Renal cortical epithelial cell (primary cell): ENCODE measurements at places on chromosomes 2 and 18.

GRCh38 chr2:28607730-28608499, 112.1 kb downstream of the PLB1 start:
- DNase-seq: no peak

GRCh38 chr2:58032016-58032763, 14.4 kb upstream of the VRK2 start:
- no peak for DNase-seq

GRCh38 chr2:176488431-176488830, 219.2 kb downstream of the MTX2 start:
- DNase-seq: no peak

- DNase-seq: no peak
Measured at GRCh38 chr2:23617811-23618215, 232.8 kb downstream of the KLHL29 start.

DNA sequence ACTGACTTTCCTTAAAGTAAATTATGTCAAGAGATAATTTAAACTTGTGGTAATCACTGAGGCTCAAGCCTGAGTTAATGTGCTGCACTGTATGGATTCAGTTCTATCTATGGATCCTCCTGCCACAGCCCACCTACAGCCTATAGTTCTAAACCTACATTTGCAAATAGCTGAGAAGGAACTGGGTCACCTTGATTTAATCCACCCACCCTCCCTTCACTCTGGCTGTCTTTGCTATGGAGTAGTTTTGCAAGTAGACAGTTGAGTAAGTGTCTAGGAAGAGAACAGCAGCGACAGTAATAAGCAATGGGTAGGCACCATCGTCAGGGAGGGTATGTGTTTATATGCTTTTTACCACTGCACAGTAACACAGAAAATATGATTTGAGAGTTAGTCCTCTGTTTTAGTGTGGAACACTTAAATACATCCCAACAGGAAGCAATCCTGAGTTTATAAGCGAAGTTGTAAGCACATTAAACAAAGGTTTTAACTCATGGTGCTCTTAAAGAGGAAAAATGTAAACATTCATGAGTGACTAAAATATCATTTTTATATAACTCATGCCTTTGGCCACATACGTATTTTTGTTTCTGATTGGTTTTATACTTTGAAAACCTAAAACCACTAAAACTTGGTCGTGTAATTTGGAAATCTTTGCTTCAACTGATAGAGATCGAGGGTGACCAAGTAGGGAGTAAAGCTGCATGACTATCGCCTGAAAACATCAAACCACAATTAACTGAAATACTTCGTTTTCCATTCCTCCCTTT, 36.3 kb upstream of the CHRNA1 start:
- no peak for DNase-seq

DNA sequence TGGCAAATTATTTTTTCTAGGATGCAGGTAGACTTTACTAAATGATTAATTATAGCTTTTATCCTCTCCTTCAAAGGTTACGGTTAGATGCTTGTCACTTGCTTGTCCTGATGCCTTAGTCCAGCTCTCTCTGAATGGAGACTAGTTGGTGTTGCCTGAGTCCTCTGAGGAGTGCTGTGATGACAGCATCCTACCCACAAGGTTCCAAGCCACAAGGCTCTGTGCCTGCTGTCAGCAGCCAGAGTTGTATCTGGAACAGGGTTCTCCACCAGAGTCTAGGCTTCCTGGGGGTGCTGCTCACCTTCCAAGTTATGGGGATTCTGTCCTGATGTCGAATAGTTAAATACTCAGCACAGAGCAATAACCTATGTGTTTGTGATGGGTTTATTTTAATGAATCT, 125.7 kb downstream of the GALNT1 start:
- no peak for DNase-seq

- DNase-seq: no peak
Measured at GRCh38 chr2:235077046-235077445, 125.2 kb downstream of the SH3BP4 start.

- DNase-seq: peak; percentile 99
Measured at GRCh38 chr2:211367711-211368110, 811.3 kb downstream of the CPS1 start.

DNA sequence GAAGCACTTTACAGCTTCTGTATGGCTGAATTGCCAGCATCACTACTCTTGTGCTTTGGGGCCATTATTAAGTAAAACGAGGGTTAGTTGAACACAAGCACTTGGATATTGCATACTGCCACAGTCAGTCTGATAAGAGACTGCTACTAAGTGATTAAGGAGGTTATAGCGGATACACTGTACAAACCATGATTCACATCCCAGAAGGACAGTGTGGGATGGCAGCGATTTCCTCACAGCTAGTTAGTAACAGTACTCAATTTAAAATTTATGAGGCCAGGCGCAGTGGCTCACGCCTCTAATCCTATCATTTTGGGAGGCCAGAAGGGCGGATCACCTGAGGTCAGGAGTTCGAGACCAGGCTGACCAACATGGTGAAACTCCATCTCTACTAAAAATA, 2.6 kb upstream of the BMPR2 start:
- no peak for DNase-seq

DNA sequence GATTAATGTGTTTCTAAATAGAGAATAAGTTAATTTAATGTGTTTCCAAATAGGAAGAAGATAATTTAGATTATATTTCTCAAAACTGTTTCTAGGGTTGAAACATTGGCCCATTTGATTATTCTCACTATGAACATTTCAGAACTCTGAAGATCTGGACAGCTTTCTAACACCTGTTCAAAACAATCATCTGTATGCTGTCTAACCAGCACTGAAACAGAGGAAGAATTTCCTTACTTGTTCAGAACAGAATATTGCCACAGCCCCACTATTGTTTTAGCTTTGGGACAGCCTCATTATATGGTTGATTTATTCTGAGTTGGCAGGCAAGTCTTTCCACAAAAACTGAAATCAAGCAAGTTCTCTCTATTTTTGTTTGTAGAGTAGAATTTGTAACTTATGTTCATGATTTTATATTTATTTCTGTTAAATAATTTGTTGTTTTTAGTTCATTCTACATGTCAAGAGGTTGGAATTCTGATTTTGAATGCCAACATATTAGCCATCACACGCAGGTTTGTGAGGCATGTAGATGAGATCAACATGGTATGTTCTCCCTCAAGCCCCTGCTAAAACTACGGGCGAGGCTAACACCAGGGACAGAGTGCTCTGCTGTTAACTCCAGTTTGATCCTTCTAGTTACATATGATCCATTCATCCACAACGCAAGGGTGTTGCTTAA, 11.2 kb downstream of the IL18RAP start:
- DNase-seq: peak; percentile 33

DNA sequence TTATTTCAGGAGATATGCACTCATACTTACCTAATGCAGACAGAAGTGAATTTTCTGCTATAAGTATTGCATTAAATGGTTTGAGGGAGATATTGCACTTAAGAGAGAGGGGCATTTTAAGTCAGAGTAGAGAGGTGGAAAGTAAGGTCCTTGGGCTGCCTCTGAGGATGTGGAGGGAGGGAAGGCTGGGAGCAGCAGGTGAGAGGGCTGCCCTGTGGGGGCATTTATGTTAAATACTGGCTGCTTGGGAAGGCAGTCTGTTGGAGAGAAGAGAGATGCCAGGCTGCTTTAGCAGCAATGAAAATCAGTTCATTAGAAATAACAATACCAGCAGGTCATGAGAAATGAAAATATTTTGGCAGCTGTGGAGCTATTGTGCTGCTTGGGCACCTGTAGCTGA, 576.2 kb upstream of the HS6ST1 start:
- no peak for DNase-seq

DNA sequence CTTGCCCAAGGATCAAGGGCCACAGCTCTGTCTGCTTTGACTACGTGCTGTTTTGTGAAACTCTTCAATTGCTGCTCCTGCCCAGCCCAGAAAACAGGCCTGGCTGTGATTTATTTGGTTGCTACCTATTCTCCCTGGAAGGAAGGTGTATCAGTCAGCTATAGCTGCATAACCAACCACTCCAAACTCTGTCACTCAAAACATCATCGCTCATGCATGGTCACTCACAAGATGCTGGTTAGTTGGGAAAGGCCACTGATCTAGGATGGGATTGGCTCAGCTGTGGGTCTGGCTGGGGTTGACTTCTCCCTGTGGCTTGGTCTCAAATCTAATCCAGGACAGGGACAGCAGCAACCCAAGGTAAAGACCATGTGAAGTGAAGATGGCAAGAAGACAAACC, 14.6 kb downstream of the TEX51 start:
- no peak for DNase-seq

DNA sequence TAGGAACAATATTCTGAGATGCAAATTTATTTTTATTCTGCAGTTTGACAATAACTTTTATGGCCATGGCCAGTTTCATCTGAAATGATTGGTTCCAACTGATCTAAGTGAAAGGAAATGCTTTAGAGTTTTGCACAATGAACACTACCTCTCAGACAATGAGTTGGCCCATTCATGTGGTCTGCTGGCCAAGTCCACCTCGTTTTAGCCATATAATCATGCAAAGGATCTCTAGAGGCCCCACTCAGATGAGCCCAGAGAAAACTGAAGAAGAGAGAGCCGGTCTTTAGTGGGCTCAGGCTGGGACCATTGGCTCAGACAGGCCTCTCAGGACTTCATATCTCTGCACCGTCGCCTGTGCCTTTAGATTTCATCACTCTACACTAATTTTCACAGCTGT, 254.7 kb downstream of the MREG start:
- no peak for DNase-seq

- peak; percentile 48 for DNase-seq
Measured at GRCh38 chr2:40760071-40760666, 308.3 kb upstream of the SLC8A1 start.

GRCh38 chr18:43877616-43878321, 600.5 kb upstream of the SYT4 start:
- DNase-seq: no peak
